ENCODE measurements at places on chromosomes 12 and 14.

GRCh38 chr14:59342516-59343484 lies 122.4 kb downstream of the GPR135 start:
- no peak for ATAC-seq

DNA sequence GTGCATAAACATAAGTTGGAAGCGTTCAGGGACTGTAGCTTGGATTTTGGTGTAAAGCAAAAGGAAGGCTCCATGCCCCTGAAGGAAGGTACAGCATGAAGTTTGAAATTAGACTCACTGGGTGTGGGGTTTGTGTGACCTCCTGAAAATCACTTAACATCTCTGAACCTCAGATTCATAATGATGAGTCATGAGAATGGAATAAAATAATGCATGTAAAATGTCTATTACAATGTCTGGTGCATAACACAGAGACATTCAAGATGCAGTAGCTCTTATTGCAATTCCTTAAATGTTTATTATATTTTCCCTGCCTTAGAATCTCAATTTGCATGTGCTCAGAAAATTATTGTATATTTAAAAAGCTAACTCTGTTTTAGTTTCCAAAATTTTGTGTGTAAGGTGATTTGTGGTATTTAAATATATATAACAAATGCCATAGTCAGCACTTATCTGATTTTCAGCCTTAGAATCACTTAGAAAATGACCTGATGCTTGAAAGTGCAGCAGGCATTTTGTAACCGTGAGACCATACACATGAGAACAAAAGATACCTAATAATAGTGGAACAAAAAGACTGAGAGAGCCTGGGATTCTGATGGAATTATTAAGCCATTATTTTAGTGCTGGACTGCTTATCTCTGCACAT lies 66.3 kb downstream of the E2F7 start:
- ATAC-seq = no peak

GRCh38 chr12:90069711-90070110 lies 361.1 kb upstream of the ATP2B1 start:
- no peak for ATAC-seq

- ATAC-seq = peak; percentile 88
Observed at GRCh38 chr12:131808744-131809371, 19.3 kb upstream of the MMP17 start.

DNA sequence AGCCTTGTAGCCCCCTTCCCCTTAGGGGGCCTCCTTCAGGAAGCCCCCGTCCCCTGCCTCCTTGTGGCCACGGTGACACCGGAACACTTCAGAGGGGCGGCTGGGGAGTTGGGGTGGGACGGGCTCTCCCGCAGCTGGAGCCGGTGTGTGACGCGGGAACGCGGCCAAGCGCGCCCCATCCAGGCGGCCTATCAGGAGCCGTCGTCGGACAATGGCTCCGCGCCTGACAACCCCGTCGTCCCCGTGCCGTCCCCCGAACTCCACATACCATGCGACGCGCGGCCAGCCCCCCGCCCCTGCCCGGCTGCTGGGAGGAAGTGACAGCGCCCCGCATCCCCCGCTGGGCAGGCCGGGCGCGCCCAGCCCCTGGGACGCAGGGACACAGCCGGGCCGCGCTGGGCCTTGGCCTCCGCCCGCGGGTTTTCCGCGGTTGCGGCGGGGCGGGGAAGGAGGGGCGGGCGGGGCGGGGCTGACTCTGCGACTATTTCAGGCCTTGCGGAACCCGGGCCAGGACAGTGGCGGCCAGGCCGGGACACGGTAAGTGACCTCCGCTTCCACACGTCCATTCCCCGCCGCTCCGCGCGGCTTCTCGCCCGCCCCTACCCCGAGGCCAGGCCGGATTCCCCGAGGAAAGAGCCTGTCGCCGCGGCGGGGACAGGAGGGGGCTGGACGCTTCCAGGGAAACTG lies at the start of gene TNFAIP2:
Gene TNFAIP2, plus strand, starts transcription at position 515 of the 687 bp plus-strand sequence. CDS start 2,997 bp downstream, outside the sequence.
- peak; percentile 4 for ATAC-seq

- no peak for ATAC-seq
Observed at GRCh38 chr14:65153101-65153500, 50.8 kb upstream of the MAX start.

GRCh38 chr14:61147381-61147821 lies 133.7 kb downstream of the TMEM30B start:
- ATAC-seq = no peak

Data from stimulated activated memory B cell treated with anti-CD40 and anti-IgM and Interleukin-4, amounts not matched to agents 10 μg/mL and 1 μg/mL and 100 μg/mL, for 72 hours (primary cell).